ENCODE measurements at places on chromosomes 5 and 9.
A peak's percentile ranks its signal among the peaks of the same experiment; 100 is the strongest.

GRCh38 chr5:33801292-33801691 is 90.5 kb downstream of the ADAMTS12 start:
- H3K4me3 ChIP-seq = no peak overlapping the region
- no peak overlapping the region for H3K27ac ChIP-seq
- H3K36me3 ChIP-seq = no peaks in the 10 kb centered on the region
- no peak for DNase-seq

GRCh38 chr9:135814421-135815095 is 92.8 kb downstream of the CAMSAP1 start:
- H3K36me3 ChIP-seq = no peaks in the 10 kb centered on the region
- H3K27me3 ChIP-seq = no peaks in the 10 kb centered on the region
- DNase-seq = no peak
- H3K27ac ChIP-seq = no peak overlapping the region
- no peak overlapping the region for H3K4me3 ChIP-seq
- H3K4me1 ChIP-seq = no peaks in the 10 kb centered on the region

DNA sequence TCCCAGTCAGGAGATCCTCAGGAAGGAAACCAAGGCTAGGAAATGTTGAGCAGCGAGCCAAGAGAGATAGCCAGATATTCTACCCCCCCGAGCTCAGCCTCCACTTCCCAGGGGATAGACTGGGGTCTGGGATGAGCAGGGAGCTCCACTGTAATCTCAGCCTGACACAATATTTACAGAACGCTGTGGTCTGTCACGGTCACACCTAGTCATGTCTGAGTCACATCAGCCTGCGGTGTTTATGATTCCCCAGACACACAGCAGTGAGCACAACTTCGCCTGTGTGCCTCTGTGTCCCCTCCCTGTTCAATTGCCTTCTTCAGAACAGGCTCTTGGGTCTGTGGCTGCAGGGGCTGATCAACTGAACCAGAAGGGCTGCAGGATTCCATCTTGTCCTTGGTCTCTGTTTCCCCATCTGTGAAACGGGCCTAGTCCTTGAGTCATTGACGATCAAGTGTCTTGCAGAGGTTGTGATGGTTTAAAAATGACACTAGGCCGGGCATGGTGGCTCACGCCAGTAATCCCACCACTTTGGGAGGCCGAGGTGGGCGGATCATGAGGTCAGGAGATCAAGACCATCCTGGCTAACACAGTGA is 8.6 kb upstream of the PRRX2 start:
- no peaks in the 10 kb centered on the region for H3K36me3 ChIP-seq
- no peaks in the 10 kb centered on the region for H3K4me1 ChIP-seq
- DNase-seq = no peak
- H3K27me3 ChIP-seq = no peaks in the 10 kb centered on the region
- H3K27ac ChIP-seq = no peak overlapping the region
- no peak overlapping the region for H3K4me3 ChIP-seq

DNA sequence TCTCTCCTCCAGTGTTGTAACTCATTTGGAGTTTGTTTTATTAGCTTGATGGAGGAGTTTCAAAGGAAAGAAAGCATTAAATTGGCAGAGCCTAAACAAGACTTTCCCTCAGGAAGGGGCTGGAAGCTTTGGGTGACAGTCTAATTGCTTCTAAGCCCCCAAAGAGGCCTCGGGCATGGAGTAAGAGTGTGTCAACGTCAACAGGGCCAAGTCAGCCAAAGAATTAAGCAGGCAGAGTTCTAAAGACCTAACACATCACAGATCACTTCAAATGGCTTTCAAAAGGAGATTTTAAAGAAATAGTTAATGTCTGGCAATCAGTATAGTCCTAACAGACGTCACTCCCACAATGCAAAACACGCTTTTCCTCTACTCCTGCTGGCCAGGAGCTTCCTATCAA is 234.5 kb downstream of the EFNA5 start:
- DNase-seq = no peak
- H3K4me3 ChIP-seq = no peak overlapping the region
- H3K27ac ChIP-seq = no peak overlapping the region
- H3K27me3 ChIP-seq = no peaks in the 10 kb centered on the region

DNA sequence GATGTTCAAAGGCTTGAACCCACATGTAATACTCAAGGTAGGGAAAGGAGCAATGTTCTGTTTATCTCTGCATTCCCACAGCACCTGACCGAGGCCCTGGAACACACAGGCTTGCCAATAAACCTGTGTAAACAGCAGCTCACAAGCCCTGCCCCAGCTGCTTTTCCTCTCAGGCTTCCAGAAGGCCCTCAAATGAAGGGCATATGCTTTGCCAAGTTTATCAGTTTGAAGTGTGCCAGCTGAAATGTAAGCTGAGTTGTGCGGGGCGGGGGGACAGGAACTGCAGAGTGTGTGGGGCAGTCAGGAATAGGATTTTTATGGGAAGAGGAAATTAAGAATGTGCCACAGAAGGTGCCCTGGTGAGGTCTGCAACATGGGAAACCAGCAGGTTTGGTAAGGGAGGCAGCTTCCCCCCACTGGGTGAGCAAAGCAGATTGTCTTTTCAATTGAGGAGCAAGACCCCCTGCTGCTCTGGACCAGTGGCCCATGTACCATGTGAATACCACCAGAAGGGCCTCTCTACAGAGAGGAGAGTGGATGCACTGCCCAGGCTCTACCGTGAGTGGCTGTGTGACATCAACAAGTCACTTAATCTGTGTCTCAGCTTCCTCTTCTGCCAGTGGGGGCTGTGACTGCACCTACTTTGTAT is 194.8 kb downstream of the SPOCK1 start:
- no peaks in the 10 kb centered on the region for H3K36me3 ChIP-seq
- peak; percentile 89 for DNase-seq
- no peaks in the 10 kb centered on the region for H3K27me3 ChIP-seq
- H3K4me1 ChIP-seq = peaks cover 32% of the 10 kb centered on the region
- peak overlapping the region; percentile 84 for H3K27ac ChIP-seq
- H3K4me3 ChIP-seq = no peak overlapping the region

DNA sequence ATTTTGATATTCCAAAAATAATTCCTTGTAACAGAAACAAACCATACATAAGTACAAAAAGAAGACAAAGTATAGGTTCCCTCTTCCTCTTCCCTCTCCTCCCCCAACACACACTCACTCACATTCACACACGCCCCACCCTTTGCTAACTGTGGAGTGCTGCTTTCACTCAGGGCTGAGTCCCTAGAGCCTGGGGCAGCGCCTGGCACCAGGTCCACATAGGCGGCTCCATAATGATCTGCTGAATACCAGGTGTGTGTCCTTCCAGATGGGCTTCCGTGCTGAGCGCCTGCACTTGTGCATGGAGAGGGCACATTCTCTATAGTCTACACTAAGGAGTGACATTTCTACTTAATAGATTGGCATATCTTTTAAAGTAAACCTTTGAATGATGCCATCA is 3.7 kb downstream of the SEMA4D start:
- no peak for DNase-seq
- H3K27me3 ChIP-seq = no peaks in the 10 kb centered on the region
- H3K27ac ChIP-seq = no peak overlapping the region
- H3K36me3 ChIP-seq = no peaks in the 10 kb centered on the region

- peaks cover 32% of the 10 kb centered on the region for H3K4me1 ChIP-seq
- DNase-seq = no peak
- no peaks in the 10 kb centered on the region for H3K27me3 ChIP-seq
Measured at GRCh38 chr9:79581794-79582193, 10.0 kb downstream of the TLE4 start.

- no peaks in the 10 kb centered on the region for H3K36me3 ChIP-seq
- no peak for DNase-seq
- no peaks in the 10 kb centered on the region for H3K27me3 ChIP-seq
- H3K27ac ChIP-seq = no peak overlapping the region
Measured at GRCh38 chr5:150653145-150653761, 7.8 kb upstream of the MYOZ3 start.

GRCh38 chr9:136059321-136059791 is 35.7 kb downstream of the NACC2 start:
- H3K27me3 ChIP-seq = no peaks in the 10 kb centered on the region
- no peak for DNase-seq
- H3K36me3 ChIP-seq = no peaks in the 10 kb centered on the region
- no peaks in the 10 kb centered on the region for H3K4me1 ChIP-seq
- no peak overlapping the region for H3K27ac ChIP-seq

DNA sequence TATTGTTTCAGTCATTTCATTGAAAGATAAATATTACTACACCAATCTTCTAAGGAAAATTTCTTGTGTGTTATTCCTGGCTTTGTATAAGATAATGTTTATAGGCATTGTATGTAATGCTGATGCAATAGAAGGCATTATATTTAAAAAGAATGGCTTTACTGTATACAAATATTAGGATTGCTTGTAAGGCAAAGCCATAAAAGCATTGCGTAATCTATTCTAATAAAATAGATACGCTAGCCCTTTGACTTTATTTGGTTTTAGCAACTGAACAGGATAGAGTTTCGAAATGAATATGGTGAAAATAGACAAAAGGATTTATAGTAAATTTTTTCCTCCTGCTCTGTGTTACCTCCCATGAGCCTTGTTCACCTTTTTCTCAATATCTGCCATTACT is 5.5 kb upstream of the LYSMD3 start:
- peaks cover 4% of the 10 kb centered on the region for H3K4me1 ChIP-seq
- no peaks in the 10 kb centered on the region for H3K27me3 ChIP-seq
- no peak overlapping the region for H3K4me3 ChIP-seq
- H3K36me3 ChIP-seq = no peaks in the 10 kb centered on the region
- no peak for DNase-seq

DNA sequence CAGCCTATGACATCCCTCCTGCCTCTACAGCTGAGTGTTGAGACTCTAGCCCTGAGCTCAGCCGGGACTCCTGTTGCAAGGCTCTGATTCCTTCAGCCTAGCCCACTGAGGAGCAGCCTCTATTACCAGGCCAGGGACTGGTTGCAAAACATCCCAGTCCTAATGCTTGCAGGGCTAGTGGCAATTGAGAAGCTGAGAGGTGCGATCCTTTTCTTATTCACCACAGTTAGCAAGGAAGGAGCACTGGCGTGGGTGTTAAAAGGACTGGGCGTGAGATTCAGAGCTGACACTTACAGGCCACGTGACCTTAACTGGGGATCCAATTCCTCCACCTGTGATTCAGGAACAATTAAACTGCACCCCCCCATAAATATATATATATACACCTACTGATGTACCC is 58.8 kb downstream of the GARNL3 start:
- no peaks in the 10 kb centered on the region for H3K4me1 ChIP-seq
- no peak overlapping the region for H3K4me3 ChIP-seq
- H3K27me3 ChIP-seq = no peaks in the 10 kb centered on the region
- H3K36me3 ChIP-seq = no peaks in the 10 kb centered on the region
